ENCODE measurements at places on chromosomes 2 and 18.

- DNase-seq, result no peak
These were observed 38.4 kb upstream of the STAT4 start for GRCh38 chr2:191189112-191189635.

GRCh38 chr2:241910604-241911520 lies 41.3 kb downstream of the RTP5 start:
- no peak for DNase-seq

DNA sequence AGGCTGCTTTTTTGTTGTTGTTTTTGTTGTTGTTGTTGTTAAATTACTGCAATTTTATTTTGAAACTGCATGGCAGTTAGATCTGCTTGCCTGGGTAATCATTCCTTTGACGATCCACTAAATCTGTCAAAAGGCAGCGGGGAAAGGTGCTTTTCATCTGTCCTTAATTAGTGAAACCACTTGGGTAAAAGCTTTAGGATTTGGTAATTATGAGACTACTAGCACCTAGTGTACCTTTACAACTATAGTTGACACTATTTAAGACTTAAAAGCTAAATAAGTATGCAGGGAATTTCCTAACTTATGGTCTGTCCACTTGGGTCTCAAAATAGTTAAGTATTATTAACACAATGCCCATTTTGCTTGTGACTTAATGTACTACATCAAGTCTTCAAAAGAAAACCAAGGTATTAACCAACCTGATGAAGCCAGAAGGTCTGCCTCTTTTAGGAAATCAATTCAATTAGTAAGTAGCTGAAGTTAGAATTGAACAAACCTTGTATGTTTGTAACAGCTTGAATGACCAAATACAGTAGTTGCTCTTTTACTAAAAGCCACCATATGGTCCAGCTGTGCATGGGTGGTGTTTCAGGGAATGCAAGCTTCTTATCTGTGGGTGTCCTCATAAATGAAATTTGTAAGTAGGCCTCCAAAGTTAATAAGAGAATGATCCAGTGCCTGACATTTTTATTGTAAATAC lies 44.8 kb downstream of the NAB1 start:
- DNase-seq, result no peak

DNA sequence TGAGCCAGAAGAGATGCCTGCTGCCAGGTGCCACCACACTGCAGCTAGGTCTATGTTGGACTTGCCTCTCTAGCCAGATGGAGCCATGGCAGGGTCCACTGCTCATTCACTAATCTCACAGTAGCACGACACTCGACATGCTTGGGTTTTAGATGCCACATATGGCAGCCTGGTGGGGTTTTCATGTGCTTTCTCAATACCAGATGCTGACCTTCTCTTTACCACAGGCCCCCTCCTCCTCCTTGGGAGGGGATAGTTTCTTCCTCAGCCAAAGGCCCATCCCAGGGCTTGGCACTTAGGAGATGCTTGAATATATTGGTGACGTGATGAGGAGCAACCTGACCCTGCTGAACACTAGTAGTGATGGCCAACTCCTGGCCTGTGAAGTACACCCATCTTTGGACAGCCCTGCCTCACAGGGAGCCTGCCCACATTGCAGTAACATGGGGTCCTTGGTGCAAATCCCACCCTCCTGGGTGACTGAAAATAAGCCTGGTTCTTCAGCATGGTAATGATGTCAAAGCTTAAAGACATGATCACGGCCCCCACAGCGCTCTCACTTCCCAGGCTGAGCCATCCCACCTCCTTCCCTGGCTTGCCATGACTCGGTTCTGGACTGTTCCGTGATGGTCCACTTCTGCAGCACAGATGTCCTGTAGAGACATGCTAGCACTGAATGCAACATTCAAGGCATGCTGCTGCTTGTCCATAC lies 227.5 kb downstream of the SH3RF3 start:
- no peak for DNase-seq

DNA sequence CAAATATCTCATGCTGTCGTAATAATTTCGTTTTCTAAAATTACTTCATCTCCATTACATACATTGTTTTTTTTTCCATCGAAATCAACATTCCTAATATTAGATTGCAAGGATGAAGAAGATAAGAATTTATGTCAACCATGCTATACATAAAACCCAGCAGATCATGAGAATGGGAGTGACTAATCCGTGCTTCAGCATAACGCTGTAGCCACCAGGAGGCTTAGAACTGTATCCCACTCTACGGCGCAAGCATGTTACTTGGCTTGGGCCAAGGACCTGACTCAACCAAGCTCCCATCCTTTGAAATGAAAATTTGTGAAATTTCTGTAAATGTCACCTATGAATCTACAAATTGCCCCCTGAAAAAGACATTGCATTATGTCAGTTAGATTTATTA lies 392.5 kb downstream of the FIGN start:
- DNase-seq, result no peak
